NCI-H2029 (cell line): ENCODE measurements at places on chromosomes 5 and 9.

DNA sequence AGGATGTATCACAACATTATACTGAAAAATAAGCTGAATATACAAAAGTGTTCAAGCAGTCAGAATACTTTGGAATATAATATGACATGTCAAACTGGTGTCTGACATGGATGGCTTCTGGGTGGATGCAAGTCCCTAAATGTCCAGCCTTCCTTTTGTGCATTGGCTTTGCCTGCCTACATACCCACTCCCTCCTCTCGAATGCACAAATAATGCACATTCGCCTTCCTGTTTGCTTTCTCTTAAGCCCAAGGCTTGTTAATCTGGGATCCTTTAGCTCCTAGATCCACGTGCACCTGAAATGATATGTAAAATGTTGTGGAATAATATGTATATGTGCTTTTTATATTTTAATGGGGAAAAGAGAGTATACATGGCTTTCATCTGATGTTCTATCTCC is 12.9 kb upstream of the NPR2 start:
- DNase-seq = no peak

- DNase-seq = no peak
Observed at GRCh38 chr9:7778851-7779600, 20.6 kb downstream of the DMAC1 start.

GRCh38 chr5:53874409-53874808 is 314.0 kb downstream of the NDUFS4 start:
- peak; percentile 16 for DNase-seq

DNA sequence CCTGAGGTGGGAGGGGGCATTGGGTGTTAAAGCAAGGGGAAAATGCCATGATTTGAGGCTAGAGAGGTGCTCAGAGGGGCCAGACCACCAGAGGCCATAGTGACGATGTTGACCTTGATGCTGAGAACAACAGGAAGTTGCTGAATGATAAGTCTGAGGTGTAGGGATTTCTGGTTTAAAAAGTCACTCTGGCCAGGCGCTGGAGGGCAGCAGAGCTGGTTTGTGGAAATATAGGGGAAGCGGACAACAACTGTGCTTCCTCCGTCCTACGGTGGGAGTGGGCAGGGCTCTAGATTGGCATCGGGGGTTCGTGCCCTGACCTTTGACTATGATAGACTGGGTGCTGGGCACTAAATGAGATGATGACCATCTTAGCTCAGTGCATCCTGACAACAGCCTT is 44.7 kb downstream of the STOM start:
- DNase-seq = no peak

DNA sequence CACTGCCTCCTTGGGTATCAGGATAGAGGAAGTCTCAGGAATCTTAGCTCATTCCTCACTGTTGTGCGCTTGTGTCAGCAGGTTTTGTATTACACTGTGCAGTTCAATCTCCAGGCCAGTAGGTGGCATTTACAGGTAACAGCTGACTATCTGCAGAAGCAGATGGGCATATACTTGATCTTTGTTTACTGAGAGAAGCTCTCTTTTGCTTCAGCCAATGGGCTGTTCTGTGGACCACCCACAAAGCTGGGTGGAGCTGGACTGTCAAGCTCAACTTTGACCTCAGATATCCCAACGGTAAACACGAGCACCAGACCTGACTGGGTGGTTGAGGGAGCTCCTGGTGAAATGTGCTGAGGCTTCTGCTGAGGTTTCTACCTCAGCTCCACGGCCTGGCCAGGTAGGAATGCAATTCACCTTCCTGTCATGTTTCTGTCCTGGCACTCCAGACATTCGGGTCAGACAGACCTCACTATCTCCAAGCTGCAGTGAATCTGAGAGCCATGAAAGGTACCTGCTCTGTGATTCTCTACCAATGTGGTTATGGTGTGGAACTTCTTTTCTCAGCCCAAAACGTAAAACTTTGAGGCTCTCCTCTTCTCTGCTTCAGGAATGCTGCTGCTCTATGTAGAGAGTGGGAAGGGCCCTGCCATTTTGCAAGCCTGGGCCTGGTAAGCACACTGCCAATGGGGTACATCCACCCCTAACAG is 167.9 kb upstream of the ACTBL2 start:
- peak; percentile 40 for DNase-seq

GRCh38 chr5:120655828-120656435 is 191.8 kb downstream of the PRR16 start:
- DNase-seq = no peak

DNA sequence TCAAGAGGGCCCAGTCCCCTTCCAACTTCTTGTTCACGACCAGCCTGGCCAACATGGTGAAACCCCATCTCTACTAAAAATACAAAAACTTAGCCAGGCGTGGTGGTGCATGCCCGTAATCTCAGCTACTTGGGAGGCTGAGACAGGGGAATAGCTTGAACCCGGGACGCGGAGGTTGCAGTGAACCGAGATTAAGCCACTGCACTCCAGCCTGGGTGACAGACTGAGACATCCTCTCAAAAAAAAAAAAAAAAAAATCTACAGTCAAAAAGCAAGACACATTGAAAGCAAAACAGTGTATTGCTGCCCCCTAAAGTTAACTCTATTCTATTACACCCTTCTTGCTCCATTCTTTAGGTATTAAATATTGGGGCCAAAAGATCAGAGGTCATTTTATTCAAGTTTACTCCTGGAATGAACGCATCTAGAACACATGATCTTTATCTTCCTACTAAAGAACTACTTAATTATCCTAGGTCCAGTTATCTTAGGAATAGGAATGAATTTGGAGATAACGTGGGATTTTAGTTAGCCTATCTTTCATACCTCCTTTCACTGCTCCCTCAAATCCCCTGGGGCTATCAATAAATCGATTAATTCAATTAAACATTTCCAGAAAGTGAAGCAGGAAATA is 2.4 kb downstream of the ATG12 start:
- peak; percentile 14 for DNase-seq

- no peak for DNase-seq
Observed at GRCh38 chr9:120152295-120152694, 427.7 kb downstream of the CDK5RAP2 start.

DNA sequence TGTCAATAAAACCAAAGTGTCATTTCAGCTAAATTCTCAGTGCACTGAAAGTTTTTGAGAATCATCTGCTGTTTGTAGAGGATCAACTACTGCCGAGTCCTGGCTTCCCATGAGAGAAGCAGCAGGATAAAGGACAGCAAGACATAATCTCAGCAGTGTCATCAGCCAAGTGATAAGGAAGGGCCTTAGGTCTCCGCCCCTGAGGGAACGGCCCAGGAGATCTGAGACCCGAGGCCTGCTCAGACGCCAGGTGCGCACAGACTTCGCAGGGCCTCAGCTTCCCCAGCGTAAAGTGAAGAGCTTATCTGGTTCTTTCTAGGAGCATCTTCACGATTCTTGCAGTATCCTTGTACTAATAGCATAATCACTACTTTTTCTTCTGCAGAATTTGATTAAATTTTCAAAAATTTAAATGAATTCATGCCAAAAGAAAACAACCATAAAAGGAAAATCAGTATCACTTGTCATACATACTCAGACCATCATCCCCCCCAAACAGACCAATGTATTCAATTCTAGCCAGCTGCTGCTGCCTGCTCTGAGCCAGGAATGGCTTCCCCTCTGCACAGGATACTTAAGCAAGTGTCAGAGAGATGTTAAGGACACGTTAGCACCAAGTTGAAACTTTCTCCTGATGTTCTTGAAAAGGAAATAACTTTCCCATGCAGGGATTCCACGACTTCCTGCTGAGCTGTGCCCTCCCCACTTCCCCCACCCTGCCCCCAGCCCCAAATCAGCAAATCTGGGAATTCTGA is 2.2 kb downstream of the GFPT2 start:
- DNase-seq = no peak

DNA sequence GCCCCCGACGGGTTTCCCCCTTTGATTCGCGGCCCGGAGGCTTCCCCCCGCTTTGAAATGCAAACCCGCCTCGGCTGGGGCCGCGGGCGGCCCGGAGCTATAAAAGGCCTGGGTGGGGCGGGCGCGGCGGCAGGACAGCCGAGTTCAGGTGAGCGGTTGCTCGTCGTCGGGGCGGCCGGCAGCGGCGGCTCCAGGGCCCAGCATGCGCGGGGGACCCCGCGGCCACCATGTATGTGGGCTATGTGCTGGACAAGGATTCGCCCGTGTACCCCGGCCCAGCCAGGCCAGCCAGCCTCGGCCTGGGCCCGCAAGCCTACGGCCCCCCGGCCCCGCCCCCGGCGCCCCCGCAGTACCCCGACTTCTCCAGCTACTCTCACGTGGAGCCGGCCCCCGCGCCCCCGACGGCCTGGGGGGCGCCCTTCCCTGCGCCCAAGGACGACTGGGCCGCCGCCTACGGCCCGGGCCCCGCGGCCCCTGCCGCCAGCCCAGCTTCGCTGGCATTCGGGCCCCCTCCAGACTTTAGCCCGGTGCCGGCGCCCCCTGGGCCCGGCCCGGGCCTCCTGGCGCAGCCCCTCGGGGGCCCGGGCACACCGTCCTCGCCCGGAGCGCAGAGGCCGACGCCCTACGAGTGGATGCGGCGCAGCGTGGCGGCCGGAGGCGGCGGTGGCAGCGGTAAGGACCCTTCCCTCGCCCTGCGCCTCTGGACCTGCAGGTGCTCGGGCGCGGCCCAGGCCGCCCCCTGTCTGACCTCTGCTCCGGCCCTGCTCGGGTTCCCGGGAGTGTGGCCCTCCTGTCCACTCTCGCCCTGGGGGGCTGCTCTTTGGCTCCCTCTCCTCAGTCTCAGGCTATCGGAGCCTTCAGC is at the start of gene CDX1:
Gene CDX1, plus strand, starts transcription at position 129 of the 862 bp plus-strand sequence. Its CDS starts 99 bp downstream, at position 228.
- no peak for DNase-seq

DNA sequence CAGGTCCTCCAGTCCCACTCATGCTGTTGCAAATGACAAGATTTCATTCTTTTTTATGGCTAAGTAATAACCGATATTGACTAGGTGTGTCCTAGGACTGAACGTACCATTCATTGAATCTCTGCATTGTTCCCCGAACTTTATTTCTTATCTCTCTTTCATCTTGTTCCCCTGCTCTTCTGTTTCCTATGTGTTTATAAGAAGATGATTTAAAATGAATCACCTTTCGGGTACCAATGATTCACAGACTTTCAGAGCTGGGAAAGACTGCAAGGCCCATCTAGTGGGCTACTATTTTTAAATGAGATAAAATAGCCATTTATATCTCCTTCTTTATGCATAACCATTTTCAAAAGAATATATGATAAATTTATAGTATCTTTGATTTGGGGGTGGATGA is 133.0 kb downstream of the CDH18 start:
- no peak for DNase-seq

DNA sequence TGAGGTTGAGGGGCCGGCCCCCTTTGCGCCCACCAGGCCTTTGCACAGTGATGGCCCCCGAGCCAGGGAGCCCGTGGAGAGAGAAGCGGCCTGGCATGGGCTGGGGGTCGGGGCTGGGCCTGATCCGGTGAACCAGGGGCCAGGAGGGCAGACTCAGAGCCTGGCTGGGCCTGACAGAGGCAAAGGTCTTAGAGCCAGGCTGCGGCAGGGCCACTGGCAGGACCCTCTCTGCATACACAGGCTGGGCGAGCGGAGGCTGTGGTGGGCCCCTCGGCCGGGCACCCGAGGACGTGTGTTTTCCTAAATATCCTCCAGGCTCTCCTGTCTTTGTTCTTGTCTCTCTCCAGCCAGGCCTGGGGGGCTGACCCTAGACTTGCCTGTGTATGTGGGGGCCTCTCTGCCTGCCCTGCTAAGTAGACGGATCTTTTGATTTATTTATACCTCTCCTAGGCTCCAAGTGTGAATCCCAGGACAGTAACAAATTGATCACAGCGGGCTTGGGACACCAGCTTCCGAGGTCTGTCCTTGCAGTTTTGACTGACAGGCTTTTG is 933 bp downstream of the NEK6 start:
- no peak for DNase-seq

GRCh38 chr5:87392170-87392569 is 20.6 kb downstream of the CCNH start:
- no peak for DNase-seq

DNA sequence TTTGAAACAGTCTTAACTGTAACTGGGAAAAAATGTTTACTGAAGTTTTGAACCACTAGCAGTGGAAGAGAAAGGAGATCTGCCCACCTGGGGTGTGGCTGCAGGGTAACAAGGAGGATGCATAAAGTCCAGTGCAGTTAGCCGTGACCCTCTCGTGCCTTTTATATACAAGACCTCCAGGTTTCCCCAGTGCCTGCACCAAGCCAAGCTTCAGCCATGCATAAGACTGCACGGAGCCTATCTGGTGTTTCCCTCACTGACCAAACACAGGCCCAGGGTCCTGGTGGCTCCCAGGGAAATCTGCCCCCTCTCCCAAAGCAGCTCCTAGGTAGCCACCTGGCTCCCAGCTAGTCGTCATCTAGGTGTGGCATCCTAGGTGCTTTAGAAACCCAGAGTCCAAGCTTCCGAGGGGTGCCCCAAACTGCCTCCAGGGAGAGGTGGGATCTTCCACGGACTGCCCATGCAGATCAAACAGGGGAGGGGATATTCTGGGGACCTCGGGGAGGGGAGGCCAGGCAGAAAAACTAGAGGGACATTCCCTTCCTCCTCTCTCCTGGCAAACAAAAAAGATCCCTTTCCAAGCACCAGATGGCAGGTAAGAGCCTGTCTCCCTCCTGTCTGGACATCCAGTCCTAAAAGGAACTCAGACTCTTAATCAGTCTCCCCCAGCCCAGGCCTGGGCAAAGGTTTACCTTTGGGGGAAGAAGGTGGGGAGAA is 2.7 kb downstream of the SHB start:
- no peak for DNase-seq

GRCh38 chr5:32379421-32379820 is 65.1 kb downstream of the ZFR start:
- no peak for DNase-seq

DNA sequence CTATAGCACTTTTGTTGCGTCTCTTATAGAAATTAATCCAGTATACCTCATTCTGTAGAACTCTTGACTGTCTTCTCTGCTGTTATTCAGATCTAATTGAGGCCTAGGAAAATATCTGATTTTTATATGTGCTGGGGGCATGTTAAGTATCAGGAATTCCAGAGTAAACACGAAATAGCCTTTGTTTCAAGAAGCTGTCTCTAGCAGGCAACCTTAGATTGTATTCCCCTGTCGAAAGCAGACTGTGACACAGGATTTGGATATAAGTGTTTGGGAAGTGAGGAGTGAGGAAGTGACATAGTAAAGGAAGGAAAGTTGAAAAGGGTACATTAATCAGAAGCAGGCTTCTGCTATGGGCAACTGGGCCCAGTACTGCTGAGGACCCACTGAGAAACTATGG is 72.1 kb upstream of the RASA1 start:
- DNase-seq = no peak

DNA sequence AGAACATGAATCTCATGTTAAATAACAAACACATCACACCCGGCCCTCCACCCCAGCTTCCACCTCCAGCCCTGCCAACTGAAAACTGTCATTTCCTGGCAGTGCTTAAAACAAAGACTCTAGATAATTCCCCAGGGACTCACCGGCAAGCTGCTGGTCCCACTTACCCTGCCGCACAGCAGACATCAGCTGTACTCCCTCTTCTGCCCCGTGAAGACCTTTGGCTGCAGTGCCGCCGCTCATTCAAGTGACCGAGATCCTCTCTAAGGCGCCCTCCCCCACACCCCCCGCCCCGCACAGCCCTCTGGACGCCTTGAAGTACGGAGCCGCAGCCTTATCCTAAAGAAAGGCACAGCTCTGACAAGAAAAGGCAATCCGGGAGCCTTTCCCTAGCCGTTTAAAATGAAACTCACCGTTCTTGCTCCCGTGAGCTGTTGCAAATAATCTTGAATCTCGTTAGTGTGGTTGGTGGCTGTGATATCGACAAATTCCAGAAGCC is 434 bp downstream of the GLRX start:
- DNase-seq = peak; percentile 44
